NCI-H69 (cell line): ENCODE measurements at places on chromosomes 7 and 10.

DNA sequence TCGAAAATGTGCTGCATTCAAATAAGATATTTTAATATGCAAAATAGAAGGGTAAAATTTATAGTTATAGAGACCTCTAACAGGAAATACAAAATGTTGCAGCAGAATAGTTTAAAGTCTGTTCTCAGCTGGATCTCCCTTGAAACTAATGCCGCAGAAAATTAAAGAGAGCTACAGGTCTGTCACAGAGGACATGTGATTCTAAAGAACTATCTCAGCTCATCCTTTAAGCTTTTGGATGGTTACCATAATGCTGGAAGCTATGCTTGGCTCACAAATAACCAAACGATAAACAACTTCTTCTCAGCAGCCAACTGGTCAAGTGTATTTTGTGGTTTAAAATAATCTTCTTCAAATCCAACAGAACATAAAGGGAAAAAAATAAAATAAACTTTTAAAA, 353.0 kb downstream of the PARD3 start:
- no peak for DNase-seq

DNA sequence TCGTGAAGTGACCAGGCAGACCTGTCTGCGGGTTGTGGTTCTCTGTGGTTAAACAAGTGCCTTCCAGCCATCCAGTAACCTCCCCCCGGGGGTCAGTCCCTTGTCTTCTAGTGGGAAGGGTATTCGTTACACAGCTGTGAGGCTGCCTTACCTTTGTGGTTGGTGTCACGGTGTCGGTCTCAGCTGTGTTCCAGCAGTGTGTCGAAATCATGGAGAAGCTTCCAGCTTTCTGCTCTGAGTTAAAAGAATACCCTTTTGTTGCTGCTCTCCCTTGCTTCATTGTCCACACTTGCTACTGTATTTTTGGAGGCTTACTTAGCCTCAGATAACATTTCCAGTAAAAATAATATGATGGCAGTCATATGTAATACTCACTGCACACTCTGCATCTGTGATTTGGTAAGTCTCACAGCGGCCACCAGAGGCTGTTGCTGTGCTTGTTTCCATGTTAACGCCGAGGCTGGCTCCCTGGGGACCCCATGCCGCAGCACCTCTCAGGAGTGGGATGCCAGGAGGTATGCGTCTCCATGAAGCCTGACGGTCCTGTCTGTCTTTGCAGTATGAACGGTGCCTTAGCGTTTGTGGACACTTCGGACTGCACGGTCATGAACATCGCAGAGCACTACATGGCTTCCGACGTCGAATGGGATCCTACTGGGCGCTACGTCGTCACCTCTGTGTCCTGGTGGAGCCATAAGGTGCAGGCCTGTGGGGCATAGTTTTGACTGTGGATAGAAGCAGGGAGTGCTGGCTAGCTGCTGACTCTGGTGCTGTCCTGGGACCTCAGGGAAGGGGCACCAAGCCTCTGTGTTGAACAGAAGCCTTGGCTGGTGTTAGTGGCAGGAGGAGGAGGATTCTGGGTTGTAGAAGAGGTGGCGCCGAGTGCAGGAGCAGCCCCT, 20.5 kb downstream of the EIF3B start:
- no peak for DNase-seq

DNA sequence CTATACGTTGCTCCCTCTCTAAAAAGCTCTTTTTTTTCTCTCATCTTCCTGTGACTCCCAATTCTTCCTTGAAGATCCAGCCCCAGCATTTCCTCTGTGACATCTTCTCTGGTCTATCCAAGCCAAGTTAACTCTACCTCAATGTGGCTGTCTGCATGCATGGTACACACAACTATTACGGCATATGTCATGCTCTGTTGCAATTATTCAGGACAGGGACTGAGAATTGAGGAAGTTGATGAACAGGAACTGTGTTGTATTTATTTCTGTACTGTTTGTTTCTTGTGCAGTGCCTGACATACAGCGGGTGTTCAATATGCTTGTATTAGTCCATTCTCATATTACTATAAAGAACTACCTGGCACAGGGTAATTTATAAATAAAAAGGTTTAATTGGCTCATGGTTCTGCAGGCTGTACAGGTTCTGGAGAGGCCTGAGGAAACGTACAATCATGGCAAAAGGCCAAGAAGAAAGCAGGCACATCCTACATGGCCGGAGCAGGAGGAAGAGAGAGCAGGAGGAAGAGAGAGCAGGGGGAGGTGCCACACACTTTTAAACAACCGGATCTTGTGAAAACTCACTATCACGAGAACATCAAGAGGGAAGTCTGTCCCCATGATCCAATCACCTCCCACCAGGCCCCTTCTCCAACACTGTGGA, 6.3 kb downstream of the TRPV5 start:
- no peak for DNase-seq

DNA sequence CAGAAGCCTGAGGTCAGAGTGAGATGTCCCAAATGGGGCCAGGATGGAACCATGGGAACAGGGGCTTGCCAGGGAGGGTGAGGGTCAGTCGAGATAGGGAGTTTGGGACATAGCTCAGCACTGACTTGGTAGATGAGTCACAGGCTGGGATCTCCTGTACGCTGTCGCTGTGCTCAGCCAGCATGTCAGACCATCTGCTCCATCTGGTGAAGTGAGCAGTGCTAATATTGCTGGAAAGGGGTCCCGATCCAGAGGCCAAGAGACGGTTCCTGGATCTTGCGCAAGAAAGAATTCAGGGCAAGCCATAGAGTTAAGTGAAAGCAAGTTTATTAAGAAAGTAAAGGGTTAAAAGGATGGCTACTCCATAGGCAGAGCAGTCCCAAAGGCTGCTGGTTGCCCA, 505.6 kb downstream of the GALNT17 start:
- no peak for DNase-seq

GRCh38 chr7:23246555-23246954, at the start of gene GPNMB:
TSS of gene GPNMB (plus strand) at chr7:23246775. CDS start at chr7:23246858, 83 bp downstream.
- DNase-seq = no peak

DNA sequence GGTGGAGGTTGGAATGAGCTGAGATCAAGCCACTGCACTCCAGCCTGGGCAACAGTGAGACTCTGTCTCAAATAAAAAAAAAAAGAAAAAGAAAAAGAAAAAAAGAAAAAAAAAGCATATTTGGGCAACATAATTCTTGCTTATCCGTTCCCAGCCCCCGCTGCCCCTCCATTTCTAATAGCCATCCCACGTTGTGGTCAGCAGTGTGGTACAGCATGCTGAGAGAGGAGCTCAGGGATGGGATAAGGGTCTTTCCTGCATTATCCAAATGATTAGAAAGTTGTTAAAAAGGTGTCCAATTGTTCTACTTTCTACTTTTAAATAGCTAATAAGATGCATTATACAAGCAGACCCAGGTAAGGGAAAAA, 104.9 kb upstream of the ZNF92 start:
- DNase-seq = no peak

GRCh38 chr7:26329520-26330255, 38.0 kb downstream of the SNX10 start:
- DNase-seq = no peak

GRCh38 chr10:30495687-30496086, 61.7 kb downstream of the MAP3K8 start:
- DNase-seq = no peak

GRCh38 chr10:66148312-66148711, 777.5 kb upstream of the LRRTM3 start:
- no peak for DNase-seq

DNA sequence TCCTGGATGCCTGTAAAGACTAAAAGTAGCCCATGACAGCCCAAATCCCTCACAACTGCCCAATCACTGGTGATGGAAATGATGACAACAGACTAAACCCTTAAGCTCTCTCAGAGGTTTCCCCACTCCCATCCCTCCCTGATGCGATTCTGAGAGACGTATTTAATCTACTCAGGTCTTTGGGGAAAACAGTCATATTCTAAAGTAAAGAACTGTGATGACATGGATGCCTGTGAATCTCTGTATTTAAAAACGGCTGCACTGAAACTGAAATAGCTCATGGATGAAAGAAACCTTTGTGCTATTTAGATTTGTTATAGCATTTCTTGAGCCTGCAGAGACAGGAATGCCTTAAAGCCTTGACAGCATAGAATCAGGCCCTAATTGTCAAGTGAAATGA, 28.5 kb downstream of the VPS41 start:
- DNase-seq = no peak

DNA sequence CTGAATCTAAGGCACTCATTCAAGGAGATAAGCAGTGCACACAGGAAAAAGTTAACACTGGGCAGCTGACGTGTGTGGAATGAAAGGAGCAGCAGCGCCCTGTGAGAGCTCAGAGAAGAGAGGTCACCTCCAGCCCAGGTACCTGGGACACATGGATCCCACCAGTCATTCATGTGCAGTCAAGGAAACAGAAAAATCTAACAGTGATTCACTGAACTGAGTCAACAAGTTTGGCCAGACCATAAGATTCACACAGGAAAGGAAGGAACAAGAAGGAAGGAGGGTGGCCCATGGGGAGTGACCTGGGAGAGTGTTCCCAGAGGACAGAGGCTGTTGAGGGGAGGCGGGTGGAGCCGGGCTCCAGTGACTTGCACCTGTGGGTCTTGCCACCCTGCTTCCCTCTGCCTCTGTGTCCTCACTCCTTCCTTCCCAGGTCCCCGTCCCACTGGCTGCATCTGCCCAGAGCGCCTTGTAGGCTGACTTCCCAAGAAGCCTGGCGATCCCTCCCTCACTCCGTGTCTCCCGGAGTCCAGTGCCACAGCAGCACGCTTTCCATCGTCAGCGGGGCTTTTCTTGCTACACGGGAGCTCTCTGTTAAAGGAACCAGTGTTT, 27.7 kb downstream of the RNF32 start:
- peak; percentile 22 for DNase-seq

GRCh38 chr7:32916006-32916405, 24.4 kb upstream of the KBTBD2 start:
- no peak for DNase-seq

DNA sequence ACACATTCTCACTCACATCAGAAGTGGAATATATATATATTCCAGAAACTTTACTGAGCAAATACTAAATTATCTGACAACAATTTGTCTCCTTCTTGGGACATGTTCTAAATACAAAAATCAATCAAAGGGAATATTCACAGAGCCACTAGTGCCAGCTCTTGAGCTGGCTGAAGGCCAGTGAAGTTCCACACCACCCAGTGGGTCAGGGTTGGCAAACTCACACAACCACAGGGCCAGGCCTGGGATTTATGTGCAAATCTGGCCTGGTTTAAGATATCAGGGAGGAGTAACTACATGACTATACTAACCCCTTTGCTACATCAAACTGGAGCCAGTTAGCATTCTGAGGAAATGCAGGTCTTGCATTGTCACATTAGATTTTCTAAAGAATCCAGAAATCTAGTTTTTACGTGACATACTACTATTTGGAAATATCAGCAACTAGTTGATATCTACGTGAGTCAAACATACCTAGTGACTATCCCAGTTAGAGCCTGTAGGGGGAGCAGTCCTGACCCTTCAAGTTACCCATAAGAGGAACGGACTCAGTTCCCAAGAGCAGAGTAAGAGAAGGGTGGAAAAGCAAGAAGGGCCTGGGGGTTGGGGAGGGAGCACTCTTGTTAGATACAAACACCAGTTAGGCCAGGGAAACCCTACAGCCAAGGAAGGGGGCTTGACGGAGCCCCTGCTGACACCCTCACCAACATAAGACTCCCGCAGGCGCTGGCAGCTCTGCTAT, 600.4 kb downstream of the KCNMA1 start:
- peak; percentile 91 for DNase-seq

DNA sequence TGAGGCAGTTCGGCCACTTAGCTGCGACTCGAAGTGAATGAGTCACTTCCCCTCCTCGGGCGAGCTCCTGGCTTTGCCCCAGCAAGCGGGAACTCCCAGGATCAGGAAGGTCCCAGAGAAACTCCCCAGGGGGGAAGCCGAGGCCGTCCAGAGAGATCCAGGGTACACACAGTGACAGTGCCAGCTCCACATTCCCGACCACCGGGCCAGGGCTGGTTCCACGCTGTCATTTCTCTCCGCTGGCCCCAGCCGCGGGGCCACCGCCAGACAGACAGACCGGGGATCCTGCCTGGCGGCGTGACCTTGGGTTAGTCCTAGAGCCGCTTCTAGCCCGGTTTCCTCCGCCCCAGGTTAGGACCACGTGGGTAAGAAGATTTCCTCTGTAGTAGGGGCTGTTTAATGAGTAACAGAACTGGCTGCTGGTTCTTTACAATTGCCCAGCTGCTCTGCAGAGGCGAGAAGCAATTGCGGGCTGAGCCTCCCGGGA, 463 bp upstream of the UPP1 start:
- DNase-seq = peak; percentile 73

- DNase-seq = peak; percentile 87
Measured at GRCh38 chr7:5491251-5492019, 67.8 kb upstream of the TNRC18 start.

GRCh38 chr10:32317795-32318357, 29.1 kb downstream of the EPC1 start:
- DNase-seq = no peak

GRCh38 chr10:49268185-49268584, 30.8 kb upstream of the C10orf71 start:
- no peak for DNase-seq

DNA sequence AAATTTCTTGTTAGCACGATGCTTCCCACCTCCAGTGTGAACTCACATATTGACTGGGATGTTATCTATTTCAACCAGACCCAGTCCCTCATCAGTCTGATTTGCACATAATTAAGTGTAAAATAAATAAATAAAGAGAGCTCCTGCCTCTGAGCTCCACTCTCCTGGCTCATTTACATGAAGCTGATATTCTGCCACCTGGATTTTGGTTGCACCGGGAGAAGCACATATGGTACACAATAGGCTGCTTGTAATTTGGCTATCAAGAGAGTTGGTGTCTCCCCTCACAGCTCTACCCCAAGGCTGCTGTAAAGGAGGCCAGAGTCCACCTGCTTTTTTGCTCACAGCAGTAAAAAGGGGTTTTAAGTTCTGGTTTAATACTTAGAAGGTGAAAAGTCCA, 610.5 kb downstream of the KCNMA1 start:
- DNase-seq = peak; percentile 62

GRCh38 chr10:4633186-4633585, 192.8 kb upstream of the AKR1E2 start:
- DNase-seq = no peak

DNA sequence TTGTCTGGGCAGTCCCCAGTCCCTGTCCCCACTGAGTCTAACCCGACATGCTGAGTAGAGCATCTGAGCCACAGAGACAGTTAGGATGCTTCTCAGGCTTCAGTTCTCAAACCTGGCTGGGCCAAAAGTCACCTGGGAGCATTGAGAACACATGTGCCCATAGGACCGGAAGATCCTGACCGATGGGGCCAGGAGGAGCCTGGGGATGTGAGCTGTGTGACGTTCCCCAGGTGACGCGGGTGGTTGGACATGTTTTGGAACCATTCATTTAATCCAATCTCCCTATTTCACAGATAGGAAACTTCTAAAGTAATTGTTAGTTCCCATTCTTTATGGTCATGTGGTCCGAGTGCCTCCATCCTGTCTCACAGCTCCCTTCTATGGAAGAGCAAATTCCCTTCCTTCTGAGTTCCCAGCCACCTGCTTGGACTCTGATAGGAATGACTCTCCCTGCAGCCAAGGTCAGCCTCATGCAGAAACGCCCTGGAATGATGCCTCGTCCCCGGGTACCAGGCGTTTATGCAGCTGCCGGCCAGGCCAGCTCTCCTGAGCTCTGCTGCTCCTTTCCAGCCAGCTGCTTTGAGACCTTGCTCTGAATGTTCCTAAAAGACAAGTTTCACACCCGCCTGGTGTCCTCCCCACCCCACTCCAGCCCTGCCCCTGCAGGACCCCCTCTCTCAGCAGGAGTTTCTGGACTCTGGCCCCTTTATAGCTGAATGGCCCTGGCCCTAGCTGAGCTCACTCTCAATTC, 166.5 kb upstream of the RHEB start:
- peak; percentile 20 for DNase-seq
